ENCODE measurements at places on chromosomes 3 and 15.

DNA sequence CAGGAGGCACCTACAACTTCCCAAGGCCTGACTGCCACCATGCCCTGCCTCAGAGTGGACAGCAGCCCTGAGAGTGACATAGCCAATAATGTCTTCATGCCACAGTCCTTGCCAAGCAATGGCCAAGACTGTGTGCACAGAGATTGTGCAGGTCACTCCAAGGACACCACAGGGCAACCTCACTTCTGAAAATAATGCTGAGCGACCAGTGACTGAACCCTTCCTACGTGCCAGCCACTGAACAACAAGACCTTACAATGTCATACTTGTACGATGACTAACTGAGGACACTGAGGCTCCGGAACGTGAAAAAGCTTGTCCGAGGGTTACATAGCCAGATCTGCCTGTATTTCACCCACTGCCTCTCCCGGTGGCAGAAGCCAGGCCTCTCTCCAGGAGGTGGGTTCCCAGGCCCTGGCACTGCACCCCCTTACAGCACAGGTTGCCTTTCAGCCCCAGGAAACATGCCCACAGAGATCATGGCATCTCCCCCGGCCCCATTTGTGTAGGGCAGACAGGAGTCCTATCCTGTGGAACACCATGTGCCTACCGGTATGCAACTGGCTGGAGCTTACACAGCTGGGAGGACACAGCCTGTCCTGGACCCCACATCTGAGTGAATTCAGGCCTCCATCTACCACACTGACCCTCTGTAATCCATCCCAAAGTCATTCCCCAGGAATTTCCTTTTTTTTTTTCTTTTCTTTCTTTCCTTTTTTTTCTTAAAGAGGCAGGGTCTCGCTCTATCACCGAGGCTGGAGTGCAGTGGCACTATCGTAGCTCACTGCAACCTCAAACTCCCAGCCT, 72.3 kb downstream of the SLC12A8 start:
- no peak for DNase-seq

- no peak for DNase-seq
These were observed 20.6 kb downstream of the GPR15 start for GRCh38 chr3:98552232-98553020.

DNA sequence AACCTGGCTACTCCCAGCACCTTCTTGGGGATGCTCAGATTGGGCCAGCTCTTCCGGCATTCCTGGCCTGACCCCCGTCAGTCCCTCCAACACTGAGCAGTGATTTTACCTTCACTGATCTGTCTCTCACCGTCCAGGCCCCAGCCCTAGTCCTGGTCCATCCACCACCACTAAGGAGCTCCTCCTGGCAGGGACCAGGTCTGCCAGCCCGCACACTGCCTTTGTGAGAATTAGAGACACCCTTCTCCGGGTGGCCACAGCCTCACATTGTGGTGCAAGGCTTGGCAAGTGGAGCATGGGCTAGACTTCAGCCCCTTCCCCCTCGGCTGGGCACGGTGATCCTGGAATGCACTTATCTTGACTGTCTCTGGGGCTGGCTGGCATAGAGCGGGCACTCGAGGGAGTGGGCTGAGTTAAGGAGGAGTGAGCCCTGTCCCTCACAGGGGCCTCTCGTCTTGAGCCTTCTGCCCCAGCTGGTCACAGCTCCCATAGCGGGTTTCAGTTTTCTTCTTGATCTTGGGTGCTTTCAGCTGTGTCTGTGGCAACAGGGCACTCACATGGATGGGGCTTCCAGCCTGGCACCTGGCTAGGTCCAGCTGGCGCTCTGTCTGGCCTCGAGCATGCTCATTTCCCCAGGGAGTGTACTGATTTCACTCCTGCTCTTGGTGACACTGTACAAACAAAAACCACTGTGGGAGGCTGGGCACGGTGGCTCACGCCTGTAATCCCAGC, 53.9 kb downstream of the LINGO1 start:
- no peak for DNase-seq

DNA sequence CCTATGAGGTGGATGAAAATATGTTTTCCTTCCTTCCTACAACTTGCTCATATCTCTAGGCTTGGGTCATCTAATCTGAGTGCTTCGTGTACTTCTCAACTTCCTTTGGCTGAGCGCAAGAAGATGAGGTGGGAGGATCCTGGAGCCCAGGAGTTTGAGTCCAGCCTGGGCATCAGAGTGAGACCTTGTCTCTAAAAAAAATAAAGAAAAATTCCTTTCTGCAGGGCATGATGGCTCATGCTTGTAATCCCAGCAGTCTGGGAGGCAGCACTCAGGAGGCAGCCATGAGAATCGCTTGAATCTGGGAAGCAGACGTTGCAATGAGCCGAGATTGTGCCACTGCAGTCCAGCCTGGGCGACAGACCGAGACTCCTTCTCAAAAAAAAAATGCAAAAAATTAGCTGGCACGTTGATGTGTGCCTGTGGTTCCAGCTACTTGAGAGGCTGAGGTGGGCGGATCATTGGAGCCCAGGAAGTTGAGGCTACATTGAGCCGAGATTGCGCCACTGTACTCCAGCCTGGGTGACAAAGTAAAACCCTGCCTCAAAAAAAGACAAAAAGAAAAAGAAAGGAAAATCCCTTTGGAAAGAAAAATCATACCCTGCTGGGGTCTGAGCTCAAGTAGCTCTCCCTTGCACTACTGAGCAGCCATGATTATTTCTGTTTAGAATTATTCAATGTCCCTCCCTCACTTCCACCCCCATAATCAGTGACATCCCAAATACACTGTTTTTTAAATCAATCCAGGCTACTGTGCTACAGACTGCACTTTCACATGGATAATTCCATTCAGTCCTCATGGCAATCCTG, 28.0 kb upstream of the RAB11A start:
- no peak for DNase-seq

DNA sequence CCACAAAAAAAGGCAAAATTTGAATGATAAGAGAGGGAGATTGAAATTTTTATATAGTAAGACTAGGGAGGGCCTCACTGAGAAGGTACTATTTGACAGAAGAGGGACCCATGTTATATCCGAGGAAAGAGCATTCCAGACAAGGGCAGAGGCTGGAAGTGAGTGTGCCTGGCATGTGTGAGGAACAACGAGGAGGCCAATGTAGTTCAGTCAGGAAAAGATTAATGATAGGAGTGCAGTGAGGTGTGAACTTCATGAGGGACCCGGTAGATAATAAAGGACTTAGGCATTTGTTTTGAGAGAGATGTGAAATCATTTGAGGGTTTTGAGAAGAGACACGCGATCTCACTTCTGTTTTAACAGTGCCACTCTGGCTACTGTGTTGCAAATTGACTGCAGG, 36.3 kb downstream of the ASTE1 start:
- DNase-seq: no peak

DNA sequence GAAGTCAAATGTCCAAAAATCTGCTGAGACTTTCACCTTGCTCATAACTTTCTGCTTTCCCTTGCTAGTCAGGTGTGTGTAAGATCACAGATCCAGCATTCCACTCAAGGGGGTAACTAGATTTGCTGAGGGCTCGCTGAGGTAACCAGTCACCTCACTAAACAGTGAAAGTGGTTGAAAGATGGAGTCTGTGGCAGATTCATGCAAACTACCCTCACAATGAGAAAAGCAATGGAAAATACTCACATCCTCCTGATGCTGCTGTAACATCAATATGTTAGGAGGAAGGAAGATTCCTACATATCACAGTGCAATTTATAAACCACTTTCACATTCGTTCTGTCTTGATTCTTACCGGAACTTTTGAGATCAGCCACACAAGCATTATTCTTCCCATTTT, 174.3 kb upstream of the BCL6 start:
- no peak for DNase-seq

DNA sequence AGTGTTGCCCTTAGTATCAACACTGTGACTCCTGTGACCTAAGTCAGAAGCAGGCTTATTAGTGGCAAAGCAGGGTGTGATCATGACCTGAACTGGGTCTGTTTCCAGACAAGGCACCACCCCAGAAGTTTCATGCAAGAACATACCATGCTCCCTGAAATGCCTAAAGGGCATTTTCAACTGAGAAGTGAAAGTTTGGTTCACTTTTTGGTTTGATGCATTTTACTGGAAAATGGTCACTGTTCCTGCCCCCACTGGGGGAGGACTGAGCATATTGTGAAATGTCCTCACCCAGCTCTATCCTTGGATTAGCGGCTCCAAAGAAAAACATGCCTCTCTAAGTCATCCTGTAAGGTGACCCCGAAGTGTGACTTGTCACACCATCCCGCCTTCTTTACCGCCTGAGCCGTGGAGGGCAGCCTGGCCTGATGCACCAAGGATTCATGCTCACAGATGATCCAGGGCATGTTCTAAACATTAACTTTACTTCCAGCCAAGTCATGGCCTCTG, 3.1 kb upstream of the FAM240A start:
- DNase-seq: no peak

DNA sequence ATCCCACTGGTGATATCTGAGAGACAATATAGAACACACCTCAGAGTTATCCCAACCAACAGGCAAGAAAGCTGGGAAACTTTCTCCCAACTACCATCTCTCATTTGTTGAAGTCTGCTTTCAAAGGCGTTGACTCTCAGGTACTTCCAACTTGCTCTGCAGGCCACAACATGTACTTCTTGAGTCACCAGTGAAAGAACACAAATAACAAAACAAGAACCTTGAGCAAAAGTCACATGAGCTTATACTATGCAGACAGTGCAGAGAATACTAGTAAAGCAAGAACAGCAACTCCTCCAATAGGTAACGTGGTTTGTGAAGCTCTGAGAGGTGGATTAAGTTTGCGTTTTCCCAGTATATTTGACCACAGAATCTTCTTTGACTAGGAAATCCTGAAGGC, 20.6 kb downstream of the SNTN start:
- DNase-seq: no peak

GRCh38 chr15:78177447-78177873, 28.3 kb downstream of the IDH3A start:
- peak; percentile 43 for DNase-seq

DNA sequence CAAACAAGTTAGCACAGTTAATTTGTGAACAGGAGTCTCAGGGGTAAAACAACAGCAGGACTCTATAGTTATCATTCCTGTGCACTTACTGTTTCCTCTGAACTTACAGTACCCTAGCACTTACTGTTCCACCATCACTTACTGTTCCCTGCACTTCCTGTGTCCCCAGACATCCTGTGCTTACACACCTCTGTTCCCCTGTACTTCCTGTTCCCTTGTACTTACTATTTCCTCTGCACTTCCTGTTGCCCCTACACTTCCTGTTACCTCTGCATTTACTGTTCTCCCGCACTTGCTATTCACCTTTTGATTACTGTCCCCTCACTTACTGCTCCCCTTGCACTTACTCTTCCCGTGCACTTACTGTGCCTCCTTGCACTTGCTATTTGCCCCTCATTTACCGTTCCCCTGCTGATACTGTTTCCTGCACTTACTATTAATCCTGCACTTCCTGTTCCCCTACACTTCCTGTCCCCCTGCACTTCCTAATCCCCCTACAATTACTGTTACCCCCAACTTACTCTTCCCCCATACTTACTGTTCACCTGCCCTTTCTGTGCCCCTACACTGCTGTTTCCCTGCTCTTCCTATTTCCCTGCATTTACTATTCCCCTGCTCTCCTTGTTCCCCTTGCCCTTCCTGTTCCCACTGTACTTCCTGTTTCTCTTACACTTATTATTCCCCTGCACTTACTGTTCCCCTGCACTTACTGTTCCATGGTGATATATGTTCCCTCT, 30.3 kb downstream of the TPRA1 start:
- no peak for DNase-seq

DNA sequence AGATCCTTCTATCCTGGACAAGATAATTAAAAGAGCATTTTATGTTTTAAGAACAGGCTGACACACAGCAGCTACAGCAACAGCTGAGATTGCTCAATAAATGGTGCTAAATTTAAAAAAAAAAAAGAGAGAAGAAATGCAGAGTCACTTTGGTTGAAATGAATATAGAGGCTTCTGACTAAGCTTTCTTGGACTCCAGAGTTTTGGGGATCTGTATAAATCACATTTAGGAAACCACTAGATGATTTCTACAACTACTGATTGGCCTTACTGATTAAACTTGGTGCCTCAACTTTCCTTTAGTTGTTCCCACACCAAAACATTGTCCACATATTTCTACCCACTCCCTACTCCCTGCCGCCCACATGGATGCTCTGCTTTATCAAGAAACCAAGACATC, 132.9 kb upstream of the ZBTB20 start:
- DNase-seq: no peak

- DNase-seq: peak; percentile 29
These were observed 11.4 kb downstream of the NEK10 start for GRCh38 chr3:27357665-27358258.

GRCh38 chr3:141887051-141887450, 10.6 kb downstream of the ATP1B3 start:
- no peak for DNase-seq

GRCh38 chr3:108071368-108071767, 19.5 kb downstream of the CD47 start:
- no peak for DNase-seq

DNA sequence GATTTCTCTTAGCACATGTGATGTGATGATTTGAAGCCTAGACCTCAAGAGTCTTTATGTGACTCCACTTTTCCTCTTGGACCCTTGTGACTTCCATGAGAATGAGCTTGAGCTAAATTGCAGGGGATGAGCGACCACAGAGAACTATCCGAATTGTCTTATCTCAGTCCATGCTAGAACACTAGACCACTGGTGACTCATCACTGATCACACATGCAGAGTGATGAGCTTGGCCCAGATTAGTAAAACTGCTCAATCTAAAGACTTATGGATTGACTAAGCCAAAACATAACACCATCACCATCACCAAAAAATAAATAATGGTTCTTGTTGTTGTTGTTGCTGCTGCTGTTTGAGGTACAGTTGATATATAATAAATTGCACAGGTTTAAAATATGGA, 114.1 kb upstream of the CFAP20DC start:
- DNase-seq: no peak

DNA sequence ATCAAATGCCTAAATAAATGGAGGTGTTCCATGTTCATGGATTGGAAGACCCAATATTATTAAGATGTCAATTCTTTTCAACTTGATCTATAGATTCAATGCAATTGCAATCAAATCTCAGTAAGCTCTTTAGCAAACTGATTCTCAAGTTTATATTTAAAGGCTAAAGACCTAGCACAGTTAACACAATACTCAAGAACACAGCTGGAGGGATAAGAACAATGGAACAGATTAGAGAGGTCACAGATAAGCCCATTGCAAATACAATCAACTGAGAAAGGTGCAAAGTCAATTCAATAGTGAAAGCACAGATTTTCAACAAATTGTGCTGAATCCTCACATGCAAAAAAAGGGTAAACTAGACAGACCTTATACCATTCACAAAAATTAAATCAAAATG, 198.9 kb downstream of the P3H2 start:
- DNase-seq: no peak

DNA sequence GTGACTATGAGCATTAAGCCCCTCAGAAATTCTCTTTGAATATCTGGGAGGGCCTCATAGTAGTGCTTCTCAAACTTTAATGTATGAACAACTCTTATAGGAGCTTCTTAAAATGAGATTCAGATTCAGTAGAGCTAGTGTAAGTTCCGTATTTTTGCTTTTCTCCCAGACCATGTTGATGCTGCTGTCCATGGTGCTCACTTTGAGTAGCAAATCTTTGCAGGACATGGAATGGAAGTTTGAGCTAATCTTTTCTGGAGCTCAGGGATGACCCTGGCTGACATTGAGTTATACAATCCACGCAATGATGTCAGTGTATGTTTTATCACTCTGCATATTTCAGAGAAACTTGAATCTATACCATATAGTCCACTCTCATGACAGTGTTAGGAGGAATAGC, 134.2 kb downstream of the OTOL1 start:
- no peak for DNase-seq

GRCh38 chr3:52056521-52056967, at the start of gene DUSP7:
Gene DUSP7 (minus strand): TSS chr3:52056571. CDS start chr3:52056366, 205 bp downstream.
- DNase-seq: peak; percentile 77

GRCh38 chr3:16614033-16615031, 9.1 kb upstream of the DAZL start:
- DNase-seq: no peak

GRCh38 chr3:15647611-15648167, 46.1 kb downstream of the BTD start:
- peak; percentile 35 for DNase-seq
